Fibroblast of villous mesenchyme (primary cell): ENCODE measurements at places on chromosomes 7 and 10.

DNA sequence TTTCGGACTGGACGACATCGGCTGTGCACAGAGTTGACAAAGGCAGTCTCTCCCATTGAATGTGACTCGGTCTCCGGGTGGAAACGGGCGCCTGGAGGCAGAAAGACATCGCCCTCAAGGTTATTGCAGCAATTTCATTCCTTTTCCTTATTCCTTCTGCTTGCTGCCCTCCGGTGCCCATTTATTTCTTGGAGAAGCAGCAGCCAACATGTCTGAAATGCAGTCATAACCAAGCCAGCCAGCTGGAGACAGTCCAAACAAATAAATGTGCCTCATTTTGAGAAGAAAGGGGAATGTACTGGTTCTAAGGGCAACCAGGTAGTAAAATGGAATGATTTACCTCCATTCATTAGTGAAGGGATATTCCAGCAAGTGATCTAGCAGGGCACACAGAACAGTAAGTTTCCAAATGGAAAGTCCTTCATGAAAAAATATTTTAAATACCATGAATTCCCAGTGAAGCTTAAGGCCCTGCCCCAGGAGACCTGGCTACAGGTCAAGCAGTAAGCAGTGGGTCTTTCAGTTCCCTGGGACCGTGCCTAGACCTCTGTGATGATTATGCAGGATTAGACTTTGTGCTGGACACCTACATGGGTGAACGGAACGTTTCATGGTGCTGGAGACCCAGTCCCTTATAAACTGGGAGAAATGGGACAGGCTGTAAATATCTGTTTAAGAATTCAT lies 86.6 kb downstream of the ABLIM1 start:
- no peak for DNase-seq

DNA sequence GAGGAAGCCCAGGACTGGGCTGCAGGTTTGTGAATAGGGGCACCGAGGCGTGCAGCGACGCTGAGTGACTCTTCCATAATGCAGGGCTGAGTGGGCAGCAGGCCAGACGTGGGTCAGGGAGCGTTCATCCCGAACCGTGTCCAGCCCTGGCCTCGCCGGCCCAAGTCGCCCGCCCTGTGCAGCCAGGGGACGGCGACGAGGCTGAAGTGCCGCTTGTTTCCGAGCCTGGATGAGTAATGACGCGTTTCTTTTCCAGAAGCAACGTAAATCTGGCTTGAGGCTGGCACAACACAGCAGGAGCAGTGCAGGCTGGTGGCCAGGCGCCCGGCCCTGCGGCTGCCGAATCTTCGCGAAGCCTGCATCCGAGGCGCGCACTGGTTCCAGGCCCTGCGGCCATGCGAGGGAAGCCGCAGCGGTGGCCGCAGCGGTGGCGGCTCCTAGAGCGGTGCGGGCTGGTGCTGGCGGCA lies 74.0 kb upstream of the SEC61G start:
- DNase-seq, result no peak

GRCh38 chr7:8250547-8250946 lies 11.4 kb downstream of the ICA1 start:
- DNase-seq, result no peak

GRCh38 chr10:75836064-75836463 lies 404.6 kb downstream of the LRMDA start:
- DNase-seq, result no peak

DNA sequence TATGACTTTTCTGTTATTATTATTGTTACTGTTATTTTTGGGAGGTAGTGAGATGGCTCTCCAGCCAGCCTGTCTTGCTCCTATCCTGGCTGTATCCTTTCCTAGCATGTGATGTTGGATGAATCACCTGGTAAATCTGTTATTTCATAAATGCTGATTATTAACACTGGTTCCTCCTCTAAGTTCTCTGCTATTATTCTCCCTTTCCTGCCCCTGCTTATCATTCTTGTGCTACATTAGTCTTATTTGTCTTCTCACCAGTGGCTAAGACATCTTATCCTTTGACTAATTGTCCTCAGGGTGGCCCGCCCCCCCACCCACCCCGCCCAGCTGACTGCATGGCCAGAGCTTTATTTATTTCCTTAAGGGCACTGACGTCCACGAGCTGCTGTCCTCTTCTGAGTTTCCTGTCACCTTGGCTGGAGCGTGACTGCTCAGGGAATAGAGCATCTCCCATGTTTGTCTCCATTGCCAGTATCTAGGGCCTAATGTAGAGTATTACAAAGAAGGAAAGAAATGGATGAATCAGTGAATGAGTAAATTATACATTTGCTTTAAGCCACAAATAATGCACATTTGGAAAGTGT lies 110.1 kb upstream of the KLF6 start:
- peak; percentile 37 for DNase-seq

DNA sequence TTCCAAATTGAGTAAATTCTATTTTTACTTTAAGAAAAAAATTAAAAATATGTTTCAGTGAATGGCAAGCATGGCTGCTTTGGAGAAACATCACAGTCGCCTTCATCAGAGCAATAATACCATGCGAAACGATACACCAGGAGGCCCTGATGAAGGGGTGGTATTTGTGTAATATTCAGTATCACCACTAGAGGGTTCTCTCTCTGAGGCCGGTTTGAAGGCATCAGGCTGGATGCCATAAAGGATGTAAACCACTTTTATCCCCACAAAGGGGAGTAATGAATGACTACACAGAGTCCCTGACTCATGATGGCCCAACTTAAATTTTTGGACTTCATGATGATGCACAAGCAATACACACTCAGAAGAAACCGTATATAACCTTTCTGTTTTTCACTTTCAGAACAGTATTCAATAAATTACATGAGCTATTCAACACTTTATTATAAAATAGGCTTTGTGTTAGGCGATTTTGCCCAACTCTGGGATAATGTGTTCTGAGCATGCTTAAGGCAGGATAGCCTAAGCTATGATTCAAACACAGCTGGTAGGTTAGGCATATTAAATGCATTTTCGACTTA lies 95.5 kb downstream of the PPP1R17 start:
- peak; percentile 31 for DNase-seq

- peak; percentile 14 for DNase-seq
These were observed 3.9 kb downstream of the MYL10 start for GRCh38 chr7:101625031-101625791.

- no peak for DNase-seq
These were observed 91.1 kb downstream of the AHCYL2 start for GRCh38 chr7:129315960-129316359.

DNA sequence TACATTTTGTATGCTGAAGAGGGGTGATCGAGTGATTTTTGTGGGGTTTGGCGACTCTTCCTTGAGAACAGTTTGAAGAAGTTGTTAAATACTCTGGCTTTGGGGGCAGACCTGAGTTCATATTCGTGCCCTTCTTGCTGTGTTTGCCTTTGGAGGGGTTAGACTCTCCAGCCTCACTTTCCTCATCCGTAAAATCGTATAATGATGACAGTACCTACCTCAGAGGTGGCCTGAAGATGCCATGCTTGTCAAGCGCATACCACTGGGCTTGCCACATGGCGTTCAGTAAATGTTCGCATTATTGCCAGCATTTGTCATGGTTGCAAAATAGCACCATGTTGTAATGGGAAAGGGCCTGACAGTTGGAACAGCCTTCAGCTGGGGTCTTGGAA lies 1.3 kb downstream of the STK17A start:
- DNase-seq, result peak; percentile 81

GRCh38 chr10:60142736-60143135 lies 236.4 kb upstream of the CCDC6 start:
- no peak for DNase-seq

- DNase-seq, result no peak
These were observed 140.8 kb upstream of the NFE2L3 start for GRCh38 chr7:26011039-26011696.

GRCh38 chr7:44920119-44920518 lies 34.8 kb upstream of the PURB start:
- DNase-seq, result no peak

DNA sequence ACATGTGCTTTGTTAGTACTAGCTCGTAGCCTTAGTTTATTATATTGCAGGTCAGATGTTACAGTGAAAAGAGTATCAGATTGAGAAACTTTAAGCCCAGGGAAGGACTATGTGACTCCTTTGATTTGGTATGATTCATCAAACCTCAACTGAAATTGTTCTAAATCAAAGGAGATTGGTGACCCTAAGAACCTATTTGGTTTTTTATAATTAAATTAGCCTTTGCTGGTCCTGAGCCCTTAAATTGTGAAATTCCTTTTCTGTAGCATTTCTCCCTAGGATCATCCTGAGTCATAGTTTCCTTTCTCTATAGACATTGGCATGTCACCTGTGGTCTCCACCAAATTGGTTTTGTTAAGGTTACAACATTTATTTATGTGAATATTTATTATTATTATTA lies 89.7 kb downstream of the POLR1F start:
- peak; percentile 24 for DNase-seq

DNA sequence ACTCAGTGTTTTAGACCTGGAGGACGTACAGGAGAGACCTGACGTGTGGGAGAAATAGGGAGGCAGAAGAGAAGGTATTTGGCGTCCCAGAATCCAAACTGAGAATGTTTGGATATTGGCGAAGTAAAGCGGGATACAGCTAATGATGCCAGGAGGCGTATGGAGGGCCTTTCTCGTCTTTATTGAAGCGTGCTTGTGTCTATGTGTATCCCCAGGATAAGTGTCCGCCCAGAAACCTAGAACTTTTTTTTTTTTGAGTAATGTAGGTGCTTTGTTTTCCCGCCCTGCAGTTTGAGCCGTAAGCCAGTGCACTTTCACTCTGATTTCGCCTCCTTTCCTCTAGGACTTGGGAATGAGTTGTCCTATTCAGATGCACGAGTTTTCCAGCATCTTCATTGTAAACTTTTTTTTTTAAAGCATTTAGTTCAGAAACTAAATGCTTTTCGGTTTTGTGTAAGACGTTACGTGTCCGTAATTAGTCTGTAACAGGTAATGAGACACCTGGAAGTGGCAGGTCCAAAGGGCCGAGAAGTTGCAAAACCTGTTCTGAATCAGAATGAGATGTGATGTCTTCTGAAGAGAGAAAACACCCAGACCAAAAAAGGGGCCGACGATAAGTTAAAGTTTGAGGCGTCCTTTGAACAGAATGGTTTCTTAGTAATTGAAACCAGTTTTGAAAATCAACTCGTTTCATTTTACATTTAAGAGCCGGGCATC lies 746 bp downstream of the ARL5B start:
- peak; percentile 44 for DNase-seq

DNA sequence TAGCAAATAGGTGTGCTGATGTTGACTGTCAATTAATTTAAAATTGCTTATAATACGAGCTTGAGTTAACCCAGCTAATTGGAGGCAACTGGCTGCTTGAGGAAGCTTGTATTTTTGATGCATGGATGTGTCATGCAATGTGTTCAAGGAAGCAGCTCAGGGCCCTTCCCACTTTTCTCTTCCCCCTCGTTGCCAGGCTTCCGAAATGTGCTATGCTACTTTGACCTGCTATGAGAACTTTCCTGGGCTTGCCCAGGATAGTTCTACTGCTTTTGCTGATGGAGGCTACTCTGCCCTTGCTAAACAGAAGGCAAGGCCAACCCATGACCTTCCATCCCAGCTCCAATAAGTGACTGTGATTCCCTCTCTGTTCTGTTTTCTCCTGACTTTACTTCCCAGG lies 24.4 kb downstream of the PLCE1 start:
- DNase-seq, result no peak

- DNase-seq, result no peak
These were observed 25.4 kb downstream of the CALML3 start for GRCh38 chr10:5550250-5550545.

GRCh38 chr10:99894613-99895012 lies 112.2 kb downstream of the ABCC2 start:
- no peak for DNase-seq

GRCh38 chr10:35558276-35558675 lies 46.9 kb upstream of the GJD4 start:
- no peak for DNase-seq

DNA sequence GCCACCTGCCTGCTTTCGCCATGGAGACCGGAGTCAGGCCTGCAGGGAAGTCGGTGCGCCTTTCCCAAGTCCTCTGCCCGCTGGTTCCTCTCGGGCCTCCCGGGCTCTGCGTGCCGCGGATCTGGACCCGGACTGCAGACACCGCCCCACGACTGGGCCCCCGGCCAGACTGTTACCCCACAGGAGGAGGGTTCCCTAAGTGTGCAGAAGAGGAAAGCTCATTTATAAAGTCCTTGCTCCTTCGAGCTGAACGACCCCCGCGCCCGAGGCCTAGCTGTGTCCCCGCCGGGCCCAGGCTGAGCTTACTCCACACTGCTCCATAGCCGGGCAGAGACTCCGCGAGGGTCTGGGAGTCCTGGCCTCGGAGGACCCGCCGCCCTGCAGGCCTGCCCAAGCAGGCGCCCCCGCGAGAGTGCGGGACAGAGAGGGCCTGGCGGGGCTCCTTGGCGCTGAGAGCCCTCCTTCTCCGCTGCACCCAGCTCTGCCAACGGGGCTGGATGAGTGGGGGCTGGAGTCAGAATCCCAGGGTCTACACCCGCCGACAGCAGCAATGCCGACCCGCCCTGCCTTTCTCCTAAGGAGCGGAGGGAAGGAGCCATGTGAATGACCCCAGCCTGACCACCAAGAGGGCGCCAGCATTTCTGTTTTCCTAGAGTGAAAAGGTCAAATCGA lies 8.3 kb downstream of the EN2 start:
- DNase-seq, result no peak

- DNase-seq, result peak; percentile 84
These were observed 41.1 kb upstream of the STMP1 start for GRCh38 chr7:135620980-135621850.

- DNase-seq, result no peak
These were observed 1247.4 kb upstream of the SORCS1 start for GRCh38 chr10:108411894-108412293.

- no peak for DNase-seq
These were observed 112.1 kb upstream of the SDK1 start for GRCh38 chr7:3188946-3189345.

GRCh38 chr7:117495308-117495707 lies 15.5 kb downstream of the CFTR start:
- no peak for DNase-seq

- DNase-seq, result no peak
These were observed 180.0 kb upstream of the ANK3 start for GRCh38 chr10:60569681-60570080.

DNA sequence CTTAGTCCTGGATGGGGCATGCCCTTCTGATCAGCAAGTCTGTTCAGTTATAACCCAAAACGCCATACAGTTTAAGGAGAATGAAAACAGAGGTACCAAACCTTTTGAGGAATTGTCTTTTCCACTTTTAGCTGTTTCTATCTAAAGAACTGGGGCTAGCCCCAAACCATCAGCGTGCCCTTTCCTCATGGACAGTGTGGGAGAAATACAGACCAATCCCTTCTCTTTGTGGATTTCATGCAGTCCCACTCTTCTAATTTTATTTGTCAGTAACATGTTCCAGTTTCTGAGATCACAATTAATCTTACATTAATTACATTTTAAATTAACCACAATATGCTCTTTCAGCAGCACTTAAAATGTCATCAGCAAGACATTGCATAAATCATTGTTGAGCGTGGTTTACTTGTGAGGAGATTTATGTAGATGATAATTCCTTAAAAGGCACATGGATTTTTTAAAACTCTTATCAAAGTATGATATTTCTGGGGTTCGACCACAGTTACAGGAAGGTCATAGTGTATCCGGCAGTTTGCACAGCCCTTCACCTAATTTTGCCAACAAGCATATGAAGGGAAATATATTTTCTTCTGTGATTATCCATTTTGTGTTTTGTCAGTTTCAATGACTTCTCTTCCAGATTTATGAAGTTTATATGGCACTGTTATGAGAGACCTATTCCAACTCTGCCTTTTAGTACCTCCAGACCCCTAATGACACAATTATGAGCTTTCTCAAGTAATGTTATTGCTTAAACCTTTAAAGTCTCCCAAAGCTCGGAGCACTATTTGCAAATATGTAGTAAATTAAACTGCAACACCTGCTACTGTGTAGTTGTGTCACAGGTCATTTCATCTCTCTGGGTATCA lies 868.4 kb upstream of the C7orf33 start:
- no peak for DNase-seq

GRCh38 chr10:43888586-43888985 lies 239.9 kb upstream of the ZNF32 start:
- DNase-seq, result peak; percentile 95
